ENCODE measurements at places on chromosomes 3 and 15. TPM values are rescaled to one million over a fixed set of nuclear protein-coding genes. Genes with fewer than 3 reads are reported as not detected.

Gene ADGRG7
- total RNA-seq: not detected

Gene C3orf62
- total RNA-seq: 8.5 TPM

Gene PARP15
- under 0.01 TPM for total RNA-seq

Gene ANKRD28
- 152 TPM for total RNA-seq

Gene SPINK8
- total RNA-seq: not detected

Gene GHSR
- not detected for total RNA-seq

Gene SLC22A13
- total RNA-seq: 1.3 TPM
